ENCODE measurements at places on chromosomes 2 and 18. TPM values are rescaled to one million over a fixed set of nuclear protein-coding genes. Genes with fewer than 3 reads are reported as not detected.

- no peak for DNase-seq
Measured at GRCh38 chr2:202510911-202511310, 123.9 kb upstream of the FAM117B start.

The GPR155 gene
- 4.6 TPM for total RNA-seq

DNA sequence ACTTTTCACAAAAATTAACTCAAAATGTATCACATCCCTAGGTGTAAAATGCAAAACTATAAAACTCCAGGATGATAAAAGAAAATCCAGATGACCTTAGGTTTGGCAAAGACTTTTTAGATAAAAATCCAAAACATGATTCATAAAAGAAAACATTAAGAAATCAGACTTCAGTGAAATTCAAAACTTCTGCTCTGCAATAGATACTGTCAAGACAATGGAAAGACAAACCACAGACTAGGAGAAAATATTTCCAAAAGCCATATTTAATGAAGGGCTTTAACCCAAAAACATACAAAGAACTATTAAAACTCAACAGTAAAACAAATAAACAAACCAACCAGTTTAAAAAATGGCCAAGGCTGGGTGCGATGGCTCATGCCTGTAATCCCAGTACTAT, 173.6 kb upstream of the SPOPL start:
- no peak for DNase-seq

GRCh38 chr2:97663626-97663961, 250 bp downstream of the ACTR1B start:
- DNase-seq, result no peak

- no peak for DNase-seq
Measured at GRCh38 chr2:26562811-26563645, 78.1 kb downstream of the CIB4 start.

DNA sequence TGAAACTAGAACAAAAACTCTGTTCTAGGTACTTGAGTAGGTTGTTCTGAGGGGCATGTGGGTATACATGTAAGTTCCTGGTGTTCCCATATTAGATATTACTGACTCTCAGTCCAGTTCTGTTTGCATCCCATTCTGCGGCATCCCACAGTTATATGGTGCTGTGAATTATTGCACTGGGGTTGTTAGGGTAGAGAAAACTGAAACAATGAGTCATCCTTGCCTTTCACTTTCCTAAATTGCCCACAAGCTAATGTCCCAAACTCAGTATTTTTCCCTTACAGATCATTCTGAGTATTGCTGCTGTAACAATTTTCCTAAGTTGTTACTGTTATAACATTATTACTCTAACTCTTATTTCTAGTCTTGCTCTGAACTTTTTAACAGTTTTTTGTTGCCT, 3.0 kb downstream of the WDR75 start:
- DNase-seq, result no peak

The SDC1 gene
- 45.5 TPM for total RNA-seq
